ENCODE measurements at places on chromosomes 2 and 18.
A peak's percentile ranks its signal among the peaks of the same experiment; 100 is the strongest.

- no peak for DNase-seq
These were observed 336.1 kb upstream of the SKOR2 start for GRCh38 chr18:47587587-47587986.

DNA sequence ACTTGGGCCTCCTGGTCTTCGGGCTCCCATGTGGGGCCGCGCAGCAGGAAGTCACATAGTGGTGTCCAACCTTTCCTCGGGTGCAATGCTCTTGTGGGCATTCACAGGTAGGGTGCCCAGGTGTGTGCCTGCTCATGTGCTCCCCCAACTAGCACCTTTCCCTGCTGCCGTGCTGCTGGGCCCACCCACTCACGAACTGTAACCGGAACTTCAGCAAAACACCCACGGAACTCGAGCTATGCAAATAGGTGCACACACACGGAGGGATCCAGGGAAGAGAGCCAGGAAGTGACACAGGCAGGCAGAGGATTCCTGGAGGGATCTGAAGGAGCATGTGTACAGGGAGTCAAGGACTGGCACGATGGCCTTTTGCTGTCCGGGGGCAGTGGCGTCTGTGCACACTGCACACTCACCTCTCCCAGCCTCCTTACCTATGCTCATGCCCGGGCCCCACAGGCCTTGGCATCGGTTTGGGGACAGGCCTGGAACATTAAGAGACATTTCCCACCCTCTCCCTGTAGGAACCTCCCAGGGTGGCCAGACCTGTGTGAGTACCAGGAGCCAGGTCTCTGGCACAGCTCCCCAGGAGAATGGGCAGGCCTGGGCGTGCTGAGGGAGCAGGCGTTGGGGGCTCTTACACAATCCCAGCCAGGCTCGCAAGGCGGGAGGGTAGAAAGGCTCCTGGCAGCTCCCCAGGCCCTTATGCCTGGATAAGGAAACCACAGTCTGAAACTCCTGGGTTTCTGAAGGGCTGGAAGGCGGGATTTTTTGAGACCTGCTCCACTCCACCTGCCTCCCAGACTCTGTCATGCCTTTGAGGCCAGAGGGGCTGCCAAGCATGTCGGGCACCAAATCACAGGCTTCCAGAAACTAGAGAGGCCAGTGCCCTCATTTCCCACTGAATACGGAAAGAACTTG lies 6.6 kb upstream of the PTMA start:
- DNase-seq: no peak

GRCh38 chr2:164412831-164413230 lies 208.5 kb downstream of the GRB14 start:
- no peak for DNase-seq

GRCh38 chr18:30481871-30482270 lies 560.7 kb downstream of the DSC3 start:
- no peak for DNase-seq

DNA sequence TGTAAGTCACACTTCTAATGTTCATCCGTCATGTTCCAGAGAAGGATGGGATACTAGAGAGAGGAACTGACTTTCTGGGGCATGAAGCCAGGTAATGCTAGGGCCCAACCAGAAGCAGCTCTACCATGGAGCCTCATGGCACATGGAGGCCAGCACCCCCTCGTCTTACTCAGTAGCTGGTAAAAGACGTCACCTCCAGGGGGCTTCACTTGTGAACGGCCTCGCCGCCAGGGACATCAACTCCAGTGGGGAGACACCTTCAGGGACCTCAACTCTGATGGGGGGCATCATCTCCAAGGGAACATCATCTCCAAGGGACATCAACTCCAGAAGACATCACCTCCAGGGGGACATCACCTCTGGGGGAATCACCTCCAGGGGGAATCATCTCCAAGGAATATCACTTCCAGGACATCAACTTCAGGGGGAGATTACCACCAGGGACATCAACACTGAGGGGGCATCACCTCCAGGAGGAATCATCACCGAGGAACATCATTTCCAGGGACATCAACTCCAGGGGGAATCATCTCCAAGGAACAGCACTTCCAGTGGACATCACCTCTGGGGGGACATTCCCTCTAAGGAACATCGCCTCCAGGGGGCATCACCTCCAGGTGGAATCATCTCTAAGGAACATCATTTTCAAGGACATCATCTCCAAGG lies 168.4 kb downstream of the NDUFA10 start:
- DNase-seq: no peak

DNA sequence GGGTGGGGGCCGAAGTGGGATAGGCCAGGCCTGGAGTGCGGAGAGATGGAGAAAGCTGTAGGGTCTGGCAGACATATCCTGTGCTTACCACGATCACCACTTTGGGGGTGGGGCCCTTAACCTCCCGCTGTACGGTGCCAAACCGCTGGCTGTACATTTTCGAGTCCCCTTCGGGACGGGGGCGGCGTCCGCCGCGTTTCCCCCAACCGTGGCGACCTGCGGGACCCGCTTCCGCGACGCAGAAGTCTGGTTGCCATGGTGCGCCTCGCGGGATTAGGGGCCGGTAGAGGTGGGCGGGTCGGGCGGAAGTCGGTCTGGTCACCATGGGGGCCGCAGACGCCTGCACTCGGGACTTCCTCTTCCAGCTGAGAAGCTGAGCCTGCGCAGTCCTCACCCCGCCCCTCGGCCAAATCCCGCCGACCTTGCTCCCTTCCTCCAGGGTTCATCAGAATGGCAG lies at the start of gene CFAP53:
Gene CFAP53 (minus strand): TSS at position 248 of the 457 bp plus-strand sequence. CDS start 91 bp downstream, at position 157.
- peak; percentile 87 for DNase-seq

- no peak for DNase-seq
These were observed 1.0 kb downstream of the NAB1 start for GRCh38 chr2:190649798-190650390.

- DNase-seq: no peak
These were observed 106.5 kb upstream of the ETAA1 start for GRCh38 chr2:67290451-67291290.

- DNase-seq: no peak
These were observed 58.7 kb downstream of the MAPRE2 start for GRCh38 chr18:35099911-35100310.

GRCh38 chr2:33859811-33860461 lies 260.8 kb upstream of the FAM98A start:
- DNase-seq: no peak

DNA sequence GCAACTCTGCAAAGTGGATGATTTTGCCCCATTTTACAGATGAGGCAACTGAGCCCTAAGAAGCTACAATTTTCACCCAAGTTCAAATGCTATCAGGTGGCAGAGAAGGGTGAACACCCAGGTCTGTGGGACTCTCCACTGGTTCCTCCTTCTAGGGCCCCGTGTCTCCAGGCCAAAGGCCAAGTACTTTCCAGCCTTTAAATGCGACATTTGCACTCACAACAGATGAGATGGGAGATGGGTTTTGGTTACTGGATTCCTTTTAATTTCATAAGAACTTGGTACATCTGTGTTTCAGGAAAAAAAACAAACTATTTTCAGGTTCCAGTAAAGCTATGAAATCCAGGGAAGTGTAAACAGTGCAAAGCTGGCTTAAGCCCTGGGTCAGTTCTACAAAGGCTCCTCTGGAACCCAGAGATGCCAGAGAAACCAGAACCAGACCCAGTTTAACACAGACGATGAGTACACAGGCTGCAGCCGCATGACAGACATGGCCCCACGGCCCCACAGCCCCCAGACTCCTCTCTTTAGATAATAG lies 361.7 kb downstream of the ANAPC1 start:
- DNase-seq: no peak

DNA sequence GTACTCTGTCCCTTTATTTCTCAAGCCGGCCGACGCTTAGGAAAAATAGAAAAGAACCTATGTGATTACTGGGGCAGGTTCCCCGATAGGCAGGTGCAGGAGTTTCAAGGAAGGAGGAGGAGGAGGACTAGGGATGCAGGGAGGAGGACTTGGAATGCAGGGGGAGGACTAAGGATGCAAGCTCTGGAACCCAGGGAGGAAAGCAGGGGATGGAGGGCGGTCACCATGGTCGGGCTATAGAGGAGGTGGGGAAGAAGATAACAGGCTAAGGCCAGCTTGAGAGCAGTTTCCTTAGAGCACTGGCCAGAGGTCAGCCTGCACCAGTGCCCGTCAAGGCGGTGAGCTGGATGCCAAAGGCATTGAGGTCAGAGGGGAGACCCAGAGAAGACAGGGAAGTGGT lies 18.7 kb upstream of the B3GNT7 start:
- DNase-seq: no peak

GRCh38 chr2:2232167-2232566 lies 98.9 kb downstream of the MYT1L start:
- DNase-seq: no peak

DNA sequence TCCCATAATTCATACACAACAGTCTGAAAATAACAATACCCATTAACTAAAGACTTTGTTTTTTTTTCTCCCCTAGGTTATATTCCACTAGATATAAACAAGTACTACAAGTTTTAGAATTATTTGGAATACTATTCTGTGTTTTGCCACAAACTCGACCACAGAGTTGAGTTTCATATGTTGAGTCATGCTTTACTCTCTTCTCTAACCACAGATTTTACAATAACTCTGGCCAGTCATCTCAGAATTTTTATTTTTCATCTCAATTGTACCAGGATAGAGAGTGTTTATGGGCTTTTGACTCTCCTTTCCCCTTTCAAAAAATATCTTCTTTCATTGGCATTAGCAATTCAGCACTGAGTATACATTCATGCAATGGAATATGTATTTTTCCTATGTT lies 348.7 kb upstream of the GALNT5 start:
- DNase-seq: no peak

- DNase-seq: no peak
These were observed 253.6 kb downstream of the SOX11 start for GRCh38 chr2:5945742-5946141.

GRCh38 chr18:31325051-31325450 lies 7.1 kb downstream of the DSG1 start:
- no peak for DNase-seq

- no peak for DNase-seq
These were observed 4.8 kb upstream of the SLC38A11 start for GRCh38 chr2:164960159-164960558.

DNA sequence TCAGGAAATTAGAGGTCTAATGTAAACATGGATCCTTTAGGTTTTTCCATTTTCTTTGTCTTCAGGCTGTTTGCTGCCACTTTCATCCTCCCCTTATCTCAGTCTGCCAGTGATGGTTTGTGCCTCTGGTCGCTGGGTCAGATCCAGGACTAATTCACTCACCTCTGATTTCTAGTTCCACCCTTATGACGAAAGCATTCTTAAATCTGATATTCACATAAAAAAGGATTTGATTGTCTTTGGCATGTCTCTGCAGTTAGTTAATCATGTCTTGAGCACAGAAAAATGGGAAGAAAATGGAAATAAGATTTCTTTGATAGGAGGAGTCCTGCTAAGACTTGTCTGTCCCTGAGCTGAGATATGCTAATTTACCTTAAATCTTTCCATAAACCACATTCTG lies 4.6 kb downstream of the IL1RL1 start:
- DNase-seq: no peak

- DNase-seq: no peak
These were observed 7.9 kb downstream of the SLC3A1 start for GRCh38 chr2:44283116-44283666.

GRCh38 chr2:132871831-132872230 lies 201.8 kb upstream of the LYPD1 start:
- DNase-seq: no peak

DNA sequence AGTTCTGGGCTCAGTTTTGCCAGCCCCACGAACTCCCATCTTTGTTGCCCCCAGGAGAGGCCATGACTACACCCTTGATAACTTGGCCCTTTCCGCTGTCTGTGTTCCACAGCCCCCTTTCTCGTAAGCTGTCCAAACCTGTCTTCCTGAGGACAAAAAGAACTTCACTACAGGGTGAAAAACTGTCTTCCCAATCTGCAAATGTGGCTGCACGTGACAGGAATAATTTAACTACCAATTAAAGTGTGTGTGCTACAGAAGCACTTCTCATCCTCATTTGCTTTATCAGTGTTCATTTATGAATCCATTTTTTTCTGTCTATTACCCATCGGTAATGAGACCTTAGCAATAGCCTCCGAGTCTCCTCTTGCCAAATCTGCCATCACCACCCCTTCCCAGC lies 9.1 kb upstream of the ALPK2 start:
- no peak for DNase-seq

- DNase-seq: no peak
These were observed 78.9 kb downstream of the CD8B2 start for GRCh38 chr2:106566050-106566449.

DNA sequence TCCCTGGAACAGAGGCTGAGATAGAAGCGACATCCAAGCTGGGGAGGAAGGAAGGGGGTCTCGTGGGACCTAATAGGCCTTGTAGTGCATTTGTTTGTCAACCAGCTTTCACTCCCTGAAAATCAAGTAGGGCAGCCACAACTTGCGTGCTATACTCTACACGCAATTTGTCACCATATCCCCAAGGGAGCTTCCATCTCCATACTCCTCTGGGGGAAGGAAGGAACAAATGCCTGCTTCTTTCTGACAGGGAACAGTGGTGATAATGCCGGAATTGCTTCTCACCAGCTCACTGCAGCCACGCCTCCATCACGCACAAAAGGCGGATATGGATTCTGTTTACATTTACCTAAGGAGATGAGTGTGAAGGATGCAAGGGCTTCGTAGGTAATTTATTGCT lies 213.4 kb downstream of the TMEM163 start:
- no peak for DNase-seq

- DNase-seq: no peak
These were observed 47.1 kb downstream of the SLC40A1 start for GRCh38 chr2:189533288-189534035.

DNA sequence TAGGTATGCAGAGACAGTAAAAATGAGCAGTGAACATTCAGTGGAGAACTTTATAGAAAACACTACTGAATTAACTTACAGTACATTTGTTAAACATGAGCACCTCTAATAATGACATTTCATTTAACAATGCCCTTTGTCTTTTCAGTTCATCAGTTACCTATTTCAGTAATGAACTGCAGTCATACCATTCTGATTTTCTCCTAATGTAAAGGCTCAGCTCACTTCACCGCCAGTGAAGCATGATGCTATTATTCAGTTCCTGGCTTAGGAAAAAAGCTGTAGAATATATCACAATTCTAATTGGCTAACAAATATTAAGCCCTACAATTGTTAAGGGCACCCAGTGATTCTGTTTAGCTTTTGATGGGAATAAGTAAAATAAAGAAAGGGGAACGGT lies 37.1 kb upstream of the CCDC93 start:
- DNase-seq: no peak
